ENCODE measurements at places on chromosomes 2 and 18.

GRCh38 chr2:187429989-187430388, 18.1 kb downstream of the CALCRL start:
- no peak for DNase-seq

- no peak for DNase-seq
Observed at GRCh38 chr2:239811806-239812560, 213.2 kb downstream of the NDUFA10 start.

DNA sequence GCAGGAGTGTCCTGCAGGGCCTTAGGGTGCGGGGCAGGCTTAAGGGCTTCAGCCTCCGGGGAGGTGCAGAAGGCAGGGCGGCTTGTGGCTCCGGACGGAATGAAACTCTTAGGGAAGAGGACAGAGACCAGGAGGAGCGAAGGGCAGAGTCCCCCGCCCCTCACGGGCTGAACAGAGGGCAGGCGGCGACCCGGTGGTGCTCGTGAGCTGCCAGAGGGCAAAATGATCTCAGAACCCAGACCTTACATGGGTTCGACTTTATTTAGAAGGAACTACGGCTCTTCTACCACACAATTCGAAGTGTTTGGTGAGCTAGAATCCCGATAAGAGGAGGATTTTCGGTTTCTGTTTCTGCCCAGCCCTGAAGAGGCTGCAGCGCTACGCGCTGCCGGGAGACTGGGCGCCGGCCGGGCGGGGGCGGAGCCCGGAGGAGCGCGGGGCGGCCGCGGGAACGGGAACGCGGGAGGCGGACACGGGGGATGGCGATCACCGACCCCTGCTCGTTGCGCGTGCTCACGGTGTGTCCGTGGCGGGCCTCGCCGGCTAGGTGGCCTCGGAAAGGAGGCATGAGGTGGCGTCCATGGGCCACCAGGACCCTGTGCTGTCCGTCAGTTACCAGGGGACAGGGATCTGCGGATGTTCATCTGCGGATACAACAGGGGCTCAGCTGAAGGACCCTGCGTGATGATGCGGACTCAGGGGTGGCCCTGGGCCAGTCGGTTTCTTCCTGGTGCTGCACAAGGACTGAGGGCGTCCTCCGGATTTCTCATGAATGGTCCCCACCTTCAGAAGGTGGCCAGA, 4.2 kb upstream of the SP100 start:
- peak; percentile 64 for DNase-seq

GRCh38 chr2:151669585-151670081, 64.6 kb downstream of the NEB start:
- DNase-seq = peak; percentile 8

- no peak for DNase-seq
Observed at GRCh38 chr2:197235711-197236110, 74.9 kb downstream of the ANKRD44 start.

DNA sequence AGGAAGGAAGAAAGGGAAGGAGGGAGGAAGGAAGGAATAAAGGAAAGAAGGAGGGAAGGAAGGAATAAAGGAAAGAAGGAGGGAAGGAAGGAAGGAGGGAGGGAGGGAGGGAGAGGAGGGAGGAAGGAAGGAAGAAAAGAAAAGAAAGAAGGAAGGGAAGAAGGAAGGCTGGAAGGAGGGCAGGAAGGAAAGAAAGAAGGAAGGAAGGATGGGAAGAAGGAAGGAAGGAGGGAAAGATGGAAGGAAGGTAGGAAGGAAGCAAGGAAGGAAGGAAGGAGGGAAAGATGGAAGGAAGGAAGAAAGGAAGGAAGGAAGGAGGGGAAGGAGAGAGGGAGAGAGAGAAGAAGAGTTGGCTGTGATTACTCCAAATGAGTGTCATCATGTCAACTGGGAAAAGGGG, 190.6 kb downstream of the ACKR3 start:
- DNase-seq = no peak

- DNase-seq = no peak
Observed at GRCh38 chr2:212538305-212539071, at the start of gene ERBB4. ERBB4 (minus strand) TSS chr2:212538802; CDS start chr2:212538530, 272 bp downstream.

- DNase-seq = no peak
Observed at GRCh38 chr18:63592471-63592870, 5.3 kb downstream of the SERPINB13 start.

DNA sequence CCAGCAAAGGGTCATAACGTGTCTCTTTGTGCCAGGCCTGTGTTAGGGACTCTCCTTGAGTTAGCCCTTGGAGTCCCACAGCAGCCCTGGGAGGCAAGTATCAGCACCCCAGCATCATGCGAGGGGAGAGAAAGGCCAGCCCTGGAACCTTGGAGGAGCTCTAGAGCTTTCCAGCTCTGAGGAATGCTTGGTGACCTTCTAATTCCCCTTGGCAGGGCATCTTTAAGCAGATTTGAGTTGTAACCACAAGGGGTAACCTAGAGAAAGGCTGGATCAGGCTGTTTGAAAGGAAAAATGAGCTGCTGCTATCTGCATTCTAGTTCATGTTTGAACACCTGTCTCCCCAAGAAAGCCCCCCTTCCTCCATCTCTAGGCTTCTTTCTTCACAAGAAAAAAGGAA, 23.8 kb upstream of the ODC1 start:
- no peak for DNase-seq

- no peak for DNase-seq
Observed at GRCh38 chr2:26904839-26905238, 56.9 kb downstream of the DPYSL5 start.

GRCh38 chr2:126986631-126987187, 88.0 kb downstream of the TEX51 start:
- no peak for DNase-seq

GRCh38 chr2:164967781-164968228, 12.5 kb upstream of the SLC38A11 start:
- DNase-seq = no peak

GRCh38 chr2:107402330-107402729, 424.4 kb upstream of the RGPD4 start:
- DNase-seq = no peak

- DNase-seq = no peak
Observed at GRCh38 chr18:27130065-27130630, 55.0 kb downstream of the CHST9 start.

- no peak for DNase-seq
Observed at GRCh38 chr2:106956416-106956815, 70.4 kb upstream of the ST6GAL2 start.

DNA sequence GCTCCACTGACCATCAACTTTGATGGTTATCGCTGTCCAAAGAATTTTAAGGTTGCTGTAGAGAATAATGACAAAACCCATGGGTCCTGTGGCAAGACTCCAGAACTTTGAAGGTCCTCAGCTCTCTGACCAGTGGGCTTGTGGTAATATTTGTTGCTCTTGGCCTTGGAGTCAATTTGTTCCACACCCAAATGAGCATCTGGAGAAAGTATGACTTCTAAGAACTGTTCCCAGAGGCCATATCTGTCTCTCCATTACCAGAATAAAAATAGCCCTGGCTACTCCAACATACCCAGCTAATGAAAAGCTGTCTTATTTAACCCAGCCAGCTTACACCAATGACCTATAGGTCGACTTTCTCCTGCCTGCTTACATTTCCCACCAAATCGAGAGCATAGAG, 466.4 kb downstream of the MEIS1 start:
- no peak for DNase-seq

DNA sequence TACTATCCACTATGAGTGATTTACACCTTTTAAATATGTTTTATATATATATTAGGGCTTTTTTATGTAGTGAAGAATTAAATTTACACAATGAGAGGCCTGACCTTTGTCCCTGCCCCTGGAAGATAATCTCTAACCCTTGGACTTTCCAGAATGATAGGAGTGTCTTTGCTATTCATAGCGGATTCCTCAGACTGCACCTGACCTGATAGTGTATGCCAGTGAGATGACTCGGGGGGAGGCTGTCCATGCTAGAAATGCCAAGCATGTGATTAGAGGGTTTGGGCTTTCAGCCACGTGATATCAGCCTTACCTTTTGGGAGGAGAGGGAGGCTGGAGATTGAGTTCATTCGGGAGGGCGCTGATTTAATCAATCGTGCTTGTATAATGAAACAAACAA, 44.1 kb upstream of the LHCGR start:
- DNase-seq = no peak

DNA sequence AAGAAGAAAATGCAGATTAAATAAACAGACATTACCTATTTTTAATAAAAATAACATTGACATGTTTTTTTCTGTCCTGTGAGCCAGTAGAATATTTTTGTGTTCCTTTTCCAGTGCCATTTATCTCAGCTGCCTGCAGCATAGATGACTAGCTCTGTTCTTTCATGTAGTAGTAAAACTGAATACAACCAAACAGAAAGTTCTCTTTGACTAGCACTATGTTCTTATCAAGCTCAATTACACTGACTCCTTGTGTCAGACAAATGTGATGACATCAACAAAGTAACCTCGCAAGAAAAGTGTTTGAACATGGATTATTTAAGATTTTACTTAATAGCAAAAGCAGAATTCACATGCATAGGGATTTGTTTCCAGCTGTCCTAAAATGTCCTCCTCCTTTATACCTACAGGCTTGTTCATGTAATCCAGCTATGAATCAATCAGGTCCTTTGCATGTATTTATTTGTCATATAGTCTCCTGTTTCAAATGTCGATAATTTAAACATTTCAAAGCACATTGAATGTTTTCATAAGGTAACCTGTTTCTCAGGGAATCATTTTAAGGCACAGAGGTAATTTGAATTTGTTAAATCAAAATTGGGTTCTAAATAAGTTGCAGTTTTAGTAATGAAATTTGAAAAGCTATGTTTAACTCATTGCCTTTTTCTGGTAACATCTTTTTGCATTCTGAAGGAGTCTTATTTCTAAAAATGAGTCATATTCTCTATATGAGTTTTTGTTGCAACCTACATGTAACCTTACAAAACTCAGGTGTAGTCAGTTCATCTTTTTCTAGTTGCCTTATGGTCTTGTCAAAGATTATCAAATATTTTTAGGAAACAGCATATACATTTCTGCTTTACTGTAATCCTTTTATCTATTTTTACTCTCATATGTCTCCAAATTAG, 215.3 kb upstream of the GULP1 start:
- no peak for DNase-seq

DNA sequence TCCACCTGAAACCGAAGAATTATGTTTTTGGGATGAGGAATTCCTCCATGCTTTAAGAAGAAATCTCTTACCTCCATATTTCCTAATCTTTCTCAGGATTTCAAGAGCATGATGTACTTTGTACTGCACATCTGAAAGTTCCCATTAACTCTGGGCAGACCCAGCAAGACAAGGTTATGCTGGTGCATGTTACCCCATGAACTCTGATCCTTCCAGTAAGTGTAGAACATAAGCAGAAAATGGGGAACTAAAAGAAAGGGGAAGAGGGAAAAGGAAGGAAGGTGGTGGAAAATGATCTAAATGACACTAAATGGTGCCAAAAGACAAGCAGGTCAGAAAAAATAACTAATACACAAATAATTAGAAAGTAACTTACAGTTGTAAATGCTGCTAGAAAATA, 50.7 kb downstream of the STRN start:
- DNase-seq = no peak

- DNase-seq = no peak
Observed at GRCh38 chr2:145597006-145597405, 1077.1 kb upstream of the ZEB2 start.

- no peak for DNase-seq
Observed at GRCh38 chr18:2108591-2108990, 462.7 kb downstream of the METTL4 start.

GRCh38 chr2:137893145-137893544, 71.1 kb upstream of the HNMT start:
- no peak for DNase-seq

DNA sequence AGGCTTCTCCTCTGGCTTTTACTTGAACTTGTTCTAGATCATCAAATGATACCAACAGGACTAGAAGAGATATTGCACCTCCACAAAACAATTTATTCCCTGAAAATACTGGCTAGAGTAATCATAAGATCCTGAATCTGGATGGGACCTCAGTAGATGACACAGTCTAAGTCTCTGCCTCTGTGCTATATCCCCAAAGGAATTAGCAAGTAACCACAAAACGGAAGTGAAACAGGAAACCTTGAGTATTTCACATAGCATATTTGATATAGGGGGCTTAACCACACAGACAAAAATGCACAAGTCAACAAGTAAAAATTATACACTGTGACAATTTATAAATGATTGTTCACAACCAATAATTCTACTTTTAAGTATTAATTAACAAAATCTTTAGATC, 456.9 kb upstream of the TNP1 start:
- no peak for DNase-seq

- peak; percentile 65 for DNase-seq
Observed at GRCh38 chr2:25309402-25309801, 32.3 kb downstream of the DNMT3A start.

DNA sequence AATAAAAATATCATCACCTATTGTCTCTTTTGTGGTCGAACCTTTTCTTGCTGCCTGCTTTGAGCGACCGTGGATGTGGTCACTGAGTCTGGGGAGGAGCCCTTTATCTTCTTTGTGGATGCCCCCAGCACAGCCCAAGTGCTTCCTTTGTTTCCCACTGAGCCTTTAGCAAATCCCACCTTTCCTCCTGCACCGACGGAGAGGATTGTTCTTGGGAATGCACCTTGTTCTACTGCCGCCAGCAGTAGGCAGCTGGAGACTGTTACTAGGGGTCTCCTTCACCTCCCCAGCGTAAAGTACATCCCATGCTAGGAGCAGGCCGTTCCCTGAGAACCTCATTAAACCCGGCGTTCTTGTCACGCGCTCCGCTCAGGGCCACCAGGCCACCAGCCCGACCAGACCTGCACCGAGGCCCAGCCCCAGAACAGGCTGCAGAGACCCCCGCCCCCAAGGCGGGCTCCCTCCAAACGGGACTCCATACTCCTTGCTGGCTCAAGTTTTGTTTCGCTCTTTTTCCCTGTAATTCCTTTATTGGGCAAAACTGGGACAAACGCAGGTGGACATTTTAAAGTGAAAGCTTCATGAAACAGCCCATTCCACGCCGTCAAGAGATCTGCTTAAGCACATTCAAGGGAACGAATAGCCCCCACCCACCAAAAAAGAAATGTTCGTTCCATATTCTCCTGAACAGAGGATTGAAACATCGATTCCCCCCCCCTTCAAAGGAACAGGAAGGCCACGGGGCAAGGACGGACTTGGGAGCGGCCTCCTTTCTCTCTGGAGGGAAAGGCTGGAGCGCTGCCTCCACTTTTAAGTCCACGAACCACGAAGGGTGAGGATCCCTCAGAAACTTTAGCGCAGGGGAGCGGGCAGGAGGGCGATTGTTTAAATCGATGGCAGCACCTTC, 1.1 kb upstream of the MAT2A start:
- DNase-seq = peak; percentile 47

Measured in activated naive CD4-positive, alpha-beta T cell treated with Interleukin-2 at 50 U/mL for 16 hours (primary cell).